ENCODE measurements at places on chromosomes 7 and 10. TPM values are rescaled to one million over a fixed set of nuclear protein-coding genes. Genes with fewer than 3 reads are reported as not detected.
A peak's percentile ranks its signal among the peaks of the same experiment; 100 is the strongest.

GRCh38 chr7:37354656-37355131 is 94.0 kb downstream of the ELMO1 start:
- peak; percentile 87 for DNase-seq

OR6B1 gene
- total RNA-seq, result not detected

GRCh38 chr7:92255308-92255707 is 9.5 kb downstream of the ANKIB1 start:
- DNase-seq, result no peak

DNA sequence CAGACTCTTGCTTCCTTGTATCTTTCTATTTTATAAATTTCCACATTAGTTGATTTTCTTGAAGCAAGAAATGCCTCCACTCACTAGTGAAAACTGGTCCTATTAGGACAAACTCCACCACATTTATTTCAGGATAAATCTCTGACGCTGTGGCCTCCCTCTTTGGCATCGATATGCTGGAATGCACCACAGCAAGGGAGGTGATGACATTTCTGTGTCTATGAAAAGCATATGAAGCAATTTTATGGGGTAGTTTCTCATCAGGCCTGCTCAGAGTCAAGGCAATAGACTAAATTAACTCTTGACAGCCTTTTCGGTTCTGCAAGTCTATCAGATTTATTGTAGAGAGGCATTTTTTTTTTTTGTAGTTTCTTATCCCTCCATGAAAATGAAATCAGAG is 304.4 kb downstream of the ZEB1 start:
- DNase-seq, result no peak

FAM221A gene
- 9.4 TPM for total RNA-seq

DNA sequence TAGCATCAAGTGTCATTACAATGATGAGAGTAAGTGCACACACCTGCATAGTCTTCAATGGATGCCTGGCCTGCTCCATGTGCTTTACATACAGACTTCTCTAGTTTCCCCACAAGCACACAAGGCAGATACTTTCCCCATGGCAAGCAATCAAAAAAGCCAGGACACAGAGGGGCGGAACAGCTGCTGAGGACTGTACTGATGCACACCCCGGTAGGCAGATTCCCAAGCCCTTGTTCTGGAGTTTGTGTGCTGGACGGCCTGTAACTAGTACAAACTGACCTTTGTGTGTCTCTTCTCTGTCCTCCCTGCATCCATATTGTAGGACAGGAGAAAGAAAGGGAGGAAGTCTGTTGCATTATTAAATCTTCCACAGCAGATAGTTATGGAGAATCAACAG is 25.8 kb downstream of the UBE2D4 start:
- DNase-seq, result no peak

DNA sequence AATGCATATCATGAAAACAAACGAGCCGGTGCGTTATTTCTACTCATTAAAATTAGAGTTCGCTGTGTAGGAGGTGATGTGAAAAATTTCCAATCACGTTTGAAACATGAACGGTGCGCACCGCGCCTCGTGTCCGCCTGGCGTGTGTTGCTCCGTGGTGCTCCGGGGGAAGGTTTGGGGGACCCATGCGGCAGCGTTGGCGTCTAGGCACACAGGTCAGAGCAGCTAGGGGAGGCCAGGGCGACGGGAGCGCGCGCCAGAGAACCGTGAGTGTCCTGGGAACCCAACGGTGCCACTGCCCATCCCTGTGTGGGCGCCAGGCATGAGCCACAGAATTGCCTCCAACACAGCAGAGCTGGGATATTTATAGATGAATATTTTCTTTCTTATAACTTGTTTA is 70.6 kb upstream of the ADARB2 start:
- no peak for DNase-seq

GRCh38 chr10:110629680-110630191 is 14.4 kb upstream of the RBM20 start:
- no peak for DNase-seq

TMEM213 gene
- 11.4 TPM for total RNA-seq

DNA sequence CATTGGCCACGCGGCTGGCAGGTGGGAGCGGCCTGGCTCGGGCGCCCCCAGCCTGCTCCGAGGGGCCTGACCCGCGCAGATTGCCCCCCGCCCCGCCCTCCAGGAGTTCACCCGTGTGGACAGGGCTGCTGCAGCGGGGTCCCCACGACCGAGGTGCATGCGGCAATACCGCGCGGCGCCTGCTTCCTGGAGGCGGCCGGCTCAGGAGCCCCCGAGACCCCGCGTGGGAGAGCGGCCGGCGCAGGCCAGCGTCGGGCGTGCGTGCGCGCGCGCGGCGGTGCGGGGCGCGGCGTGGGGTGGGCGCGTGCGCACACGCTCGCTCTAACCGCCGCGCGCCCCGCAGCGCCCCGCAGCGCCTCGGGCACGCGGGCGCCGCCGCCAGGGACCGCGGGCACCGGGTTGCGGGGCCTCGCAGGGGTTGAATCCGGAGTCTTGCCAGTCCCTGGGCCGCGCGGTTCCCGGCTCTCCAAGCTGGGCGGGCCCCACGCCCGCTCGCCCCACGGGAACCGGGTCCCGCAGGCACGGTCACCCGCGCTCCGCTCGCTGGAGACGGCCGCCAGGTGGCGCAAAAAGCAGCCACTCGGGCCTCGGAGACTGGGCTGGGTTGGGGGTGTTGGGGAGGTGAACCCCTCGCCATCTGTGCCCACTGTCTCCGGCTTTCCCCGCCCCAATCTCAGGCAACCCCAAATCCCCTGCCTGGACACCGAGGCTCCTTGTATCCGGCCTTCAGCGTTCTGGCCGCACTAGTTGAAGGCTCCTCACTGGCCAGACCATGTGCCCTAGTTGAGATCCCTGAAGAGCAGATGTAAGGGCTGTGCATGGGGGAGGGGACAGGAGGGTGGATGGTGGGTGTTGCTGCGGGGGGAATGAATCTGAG is 1.3 kb upstream of the ACHE start:
- peak; percentile 73 for DNase-seq

DNA sequence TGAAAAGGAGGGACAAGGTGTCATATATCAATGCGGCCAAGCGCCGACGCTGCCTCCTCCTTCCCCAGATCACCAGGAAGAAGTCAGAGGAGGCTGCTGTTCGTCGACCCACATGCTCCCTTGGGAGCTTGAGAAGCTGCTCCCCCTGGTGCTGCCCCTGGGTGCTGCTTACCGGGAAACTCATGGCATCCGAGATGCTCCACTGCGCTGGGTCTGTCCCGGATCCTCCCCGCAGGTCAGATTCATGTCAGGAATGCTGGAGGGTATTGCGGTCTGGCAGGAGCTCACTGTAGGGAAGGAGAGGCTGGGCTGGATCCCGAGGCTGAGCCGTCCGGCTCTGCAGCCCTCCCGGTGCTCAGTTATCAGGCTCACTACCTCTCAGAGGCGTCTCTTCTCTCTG is 123.7 kb upstream of the FAM20C start:
- DNase-seq, result no peak

DNA sequence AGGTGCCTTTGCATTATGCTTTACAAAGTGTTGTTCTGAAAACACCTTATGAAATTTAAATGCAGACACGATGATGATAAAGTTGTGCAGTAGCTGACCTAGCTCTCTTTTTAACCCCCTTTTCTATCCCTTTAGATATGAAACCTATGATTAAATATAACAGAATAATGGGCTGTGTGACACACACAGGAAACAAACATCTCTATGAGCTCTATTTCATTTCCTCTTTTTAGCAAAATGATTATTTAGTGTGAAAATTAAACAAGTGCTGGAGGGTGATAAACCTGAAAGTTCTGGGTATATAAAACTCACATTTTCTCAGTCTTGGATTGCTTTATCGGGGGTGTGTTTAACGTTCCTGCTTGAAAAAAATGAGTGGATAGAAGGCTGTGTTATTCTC is 1310.5 kb upstream of the CELF2 start:
- no peak for DNase-seq

GRCh38 chr10:26391701-26392695 is 46.1 kb upstream of the APBB1IP start:
- no peak for DNase-seq

GRCh38 chr10:14173706-14174594 is 156.8 kb downstream of the FRMD4A start:
- DNase-seq, result no peak

- DNase-seq, result no peak
Measured at GRCh38 chr10:114519756-114520293, 115.5 kb upstream of the AFAP1L2 start.

DNA sequence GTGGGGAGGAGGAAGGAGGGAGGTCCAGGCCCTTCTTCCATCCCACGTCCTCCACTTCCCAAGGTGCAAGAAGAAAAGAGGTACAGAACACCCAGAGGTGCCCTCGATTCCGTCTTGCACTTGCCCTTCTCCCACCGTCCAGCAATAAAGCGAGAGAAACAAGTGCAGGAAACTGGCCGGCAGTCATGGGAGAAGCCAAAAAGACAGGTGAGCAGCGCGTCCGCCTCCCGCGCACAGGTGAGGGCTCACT is 1.3 kb downstream of the C10orf95 start:
- DNase-seq, result no peak

DNA sequence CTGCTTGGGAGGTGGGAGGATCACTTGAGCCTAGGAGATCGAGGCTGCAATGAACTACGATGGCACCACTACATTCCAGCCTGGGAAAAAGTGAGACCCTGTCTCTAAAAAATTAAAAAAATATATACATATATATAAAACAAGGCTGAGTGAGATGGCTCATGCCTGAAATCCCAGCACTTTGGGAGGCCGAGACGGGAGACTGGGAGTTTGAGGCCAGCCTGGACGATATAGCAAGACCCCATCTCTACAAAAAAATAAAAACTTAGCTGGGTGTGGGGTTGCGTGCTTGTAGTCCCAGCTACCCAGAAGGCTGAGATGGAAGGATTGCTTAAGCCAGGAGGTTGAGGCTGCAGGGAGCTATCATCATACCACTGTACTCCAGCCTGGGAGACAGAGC is 87.6 kb downstream of the CARD11 start:
- DNase-seq, result no peak

DNA sequence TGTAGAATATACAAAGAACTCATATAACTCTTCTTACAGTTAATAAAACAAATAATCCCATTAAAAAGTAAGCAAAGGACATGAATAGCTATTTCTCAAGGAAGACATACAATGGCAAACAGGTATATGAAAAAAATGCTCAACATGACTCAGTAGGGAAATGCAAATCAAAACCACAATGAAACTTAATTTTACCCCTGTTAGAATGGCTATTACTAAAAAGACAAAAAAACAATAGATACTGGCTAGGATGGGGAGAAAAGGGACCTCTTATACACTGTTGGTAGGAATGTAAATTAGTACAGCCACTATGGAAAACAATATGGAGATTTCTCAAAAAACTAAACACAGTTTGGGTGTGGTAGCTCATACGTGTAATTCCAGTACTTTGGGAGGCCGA is 37.8 kb downstream of the HERPUD2 start:
- DNase-seq, result no peak

TMEM26 gene
- not detected for total RNA-seq

FAM13C gene
- total RNA-seq, result 21.8 TPM

DNA sequence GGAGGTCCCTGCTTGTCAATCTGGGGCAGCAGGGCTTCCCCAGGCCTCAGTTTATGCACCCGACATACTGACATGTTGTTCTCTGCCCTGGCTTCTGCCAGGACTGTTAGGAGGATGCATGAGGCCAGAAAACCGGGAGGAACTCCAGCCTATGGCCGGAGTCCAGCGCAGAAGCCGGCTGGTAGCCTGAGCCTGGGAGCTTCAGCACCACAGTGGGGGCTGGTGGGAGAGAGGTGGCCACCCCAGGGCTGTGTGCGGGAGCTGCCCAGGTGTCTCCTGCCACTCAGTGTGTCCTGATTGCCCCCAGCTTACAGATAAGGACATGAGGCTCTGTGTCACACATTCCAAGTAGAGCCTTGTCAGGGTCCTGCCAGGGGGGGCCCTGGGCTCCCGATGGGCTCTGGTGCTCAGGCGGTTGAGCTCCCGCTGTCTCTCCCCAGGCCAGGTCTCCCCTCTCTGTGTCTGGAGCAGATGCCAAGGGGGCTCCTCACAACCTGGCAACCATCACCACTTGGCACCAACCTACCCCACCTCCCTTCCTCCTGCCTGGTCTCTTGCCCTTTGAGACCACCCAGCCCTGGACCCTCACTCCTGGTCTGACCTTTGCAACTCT is 32.3 kb downstream of the PPIF start:
- DNase-seq, result no peak

DNA sequence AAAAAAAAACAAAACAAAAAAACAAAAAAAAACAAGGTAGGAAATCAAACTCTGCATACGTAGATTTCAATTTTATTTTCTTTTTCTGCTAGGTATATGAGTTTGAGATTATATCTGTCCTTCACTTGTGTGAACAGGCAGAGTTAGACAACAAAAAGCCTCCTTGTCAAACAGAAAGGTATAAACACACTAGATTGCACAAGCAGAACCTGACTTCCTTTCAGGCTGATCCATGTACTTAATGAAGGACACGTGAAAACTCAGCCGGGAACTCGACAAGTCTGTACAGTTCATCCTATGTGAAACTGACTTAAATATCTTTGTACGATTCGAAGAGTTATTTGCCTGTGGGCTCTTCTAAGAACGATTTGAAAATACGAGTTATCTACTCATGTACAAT is 254.1 kb downstream of the ARL4A start:
- DNase-seq, result no peak

- no peak for DNase-seq
Measured at GRCh38 chr10:103932971-103933370, 15.0 kb upstream of the STN1 start.

DNA sequence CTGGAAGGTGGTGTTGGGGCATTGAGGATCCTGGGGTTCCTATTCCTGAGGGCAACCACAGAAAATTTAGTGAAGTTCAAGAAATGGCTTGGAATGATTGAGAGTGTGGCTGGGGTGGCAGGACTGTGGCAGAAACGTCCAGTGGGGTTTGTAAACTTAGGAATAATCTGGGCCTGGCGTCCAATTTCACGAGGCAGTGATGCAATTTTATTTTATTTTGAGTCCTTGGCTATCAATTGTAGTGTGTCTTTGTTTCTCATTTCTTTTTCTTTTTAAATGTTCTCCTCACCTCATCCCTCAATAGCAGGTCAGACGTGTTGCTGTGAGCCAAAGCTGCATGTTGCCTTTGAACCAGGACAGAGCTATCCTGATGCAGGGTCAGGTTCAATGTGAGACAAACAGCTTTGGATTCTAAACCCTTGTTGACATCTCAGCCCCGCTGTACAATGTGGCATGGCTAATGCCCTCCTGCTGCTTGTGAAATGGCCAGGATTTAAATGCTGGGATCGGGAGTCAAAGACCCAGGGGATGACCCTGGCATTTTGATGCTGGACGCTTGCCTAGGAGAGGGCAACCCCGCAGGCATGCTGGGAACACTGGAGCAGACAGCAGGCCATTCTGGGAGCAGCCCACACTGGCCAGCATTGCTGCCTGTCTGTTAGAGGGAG is 64.8 kb downstream of the RBM20 start:
- DNase-seq, result no peak

GRCh38 chr7:98568891-98569290 is 48.2 kb upstream of the NPTX2 start:
- DNase-seq, result no peak

DNA sequence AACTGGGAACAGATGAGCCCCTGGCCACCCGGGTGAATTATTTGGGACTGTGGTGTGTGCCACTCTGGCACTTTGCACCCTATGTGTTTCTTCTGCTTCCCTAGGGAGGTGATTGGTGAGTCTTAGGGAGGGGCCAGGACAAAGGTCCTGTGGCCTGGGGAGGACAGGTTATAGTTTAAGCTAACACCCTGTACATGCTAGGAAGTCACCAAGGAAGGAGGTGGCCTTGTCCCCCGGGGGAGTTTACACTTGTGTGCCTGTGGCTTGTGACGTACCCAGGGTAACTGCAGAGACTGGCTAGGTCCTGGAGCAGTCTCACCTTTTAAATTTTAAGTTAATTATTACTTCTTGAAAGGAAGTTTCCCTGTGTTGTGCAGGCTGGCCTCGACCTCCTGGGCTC is 196.2 kb downstream of the BAMBI start:
- DNase-seq, result no peak

All from suprapubic skin (tissue), 4 donors.